NCI-H526 (cell line): ENCODE measurements at places on chromosomes 2 and 18.

DNA sequence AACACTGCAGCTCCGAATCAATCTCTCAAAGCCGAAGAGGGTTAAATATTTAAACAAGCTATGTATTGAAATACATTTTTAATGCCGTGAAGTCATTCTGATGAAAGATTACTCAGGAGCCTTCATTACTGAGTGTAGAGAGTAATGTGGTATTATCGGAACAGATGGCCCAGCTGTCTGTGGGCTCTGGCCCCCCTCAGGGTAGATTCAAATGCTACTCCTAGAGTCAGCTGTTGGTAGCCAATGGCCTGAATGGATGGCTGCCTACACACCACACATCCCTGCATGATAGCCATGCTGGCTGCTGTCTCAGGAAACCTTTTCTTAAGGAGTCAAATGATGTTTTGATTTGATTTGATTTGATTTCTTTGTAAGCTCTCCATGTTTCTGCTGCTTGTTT, 732.3 kb upstream of the CELF4 start:
- no peak for DNase-seq

DNA sequence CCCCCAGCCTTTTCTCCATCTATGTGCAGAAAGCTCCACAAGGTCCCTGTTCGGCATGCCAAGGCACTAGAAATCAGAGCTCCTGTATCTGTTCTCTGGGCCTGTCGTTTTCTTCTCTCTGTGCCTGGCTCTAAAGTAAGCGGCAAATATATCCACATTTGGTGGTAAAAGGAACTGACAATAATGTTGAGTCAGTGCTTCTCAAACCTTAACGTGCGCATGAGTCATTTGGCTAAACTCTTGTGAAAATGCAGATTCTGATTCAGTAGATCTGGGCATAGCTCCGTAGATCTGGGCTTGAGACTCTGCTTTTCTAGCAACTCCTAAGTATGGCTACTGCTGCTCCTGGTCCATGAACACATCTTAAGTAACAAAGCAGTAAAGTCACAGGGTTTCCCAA, 16.5 kb upstream of the ACSL3 start:
- DNase-seq = no peak

- DNase-seq = no peak
These were observed 469.9 kb upstream of the SMIM21 start for GRCh38 chr18:75897386-75897785.

DNA sequence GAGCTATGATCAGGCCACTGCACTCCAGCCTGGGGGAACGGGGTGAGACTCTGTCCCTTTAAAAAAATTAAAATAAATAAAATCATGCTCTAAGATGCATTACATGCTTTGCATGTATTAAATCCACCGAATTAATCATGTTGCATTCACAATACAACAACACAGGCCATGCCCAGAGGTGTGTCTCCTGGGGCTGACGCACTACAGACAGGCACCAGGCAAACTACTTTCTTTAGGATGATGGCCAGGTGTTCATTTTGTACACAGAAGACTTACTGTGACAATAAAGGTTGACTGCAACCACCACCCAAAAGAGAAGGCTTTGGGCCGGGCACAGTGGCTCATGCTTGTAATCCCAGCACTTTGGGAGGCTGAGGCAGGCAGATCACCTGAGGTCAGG, 226.8 kb upstream of the PXDN start:
- DNase-seq = peak; percentile 63

DNA sequence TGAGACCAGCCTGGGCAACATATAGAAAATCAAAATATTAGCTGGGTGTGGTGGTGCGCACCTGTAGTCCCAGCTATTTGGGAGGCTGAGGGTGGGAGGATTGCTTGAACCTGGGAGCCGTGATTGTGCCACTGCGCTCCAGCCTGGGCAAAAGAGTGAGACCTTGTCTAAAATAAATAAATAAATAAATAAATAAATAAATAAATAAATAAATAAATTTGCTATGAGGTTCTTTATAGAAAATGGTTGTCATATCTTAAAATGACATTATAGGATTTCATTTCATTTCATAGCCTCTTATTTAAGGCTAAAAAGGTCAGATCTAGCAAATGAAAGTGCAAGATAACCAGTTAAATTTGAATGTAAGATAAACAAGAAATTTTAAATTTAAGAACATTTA, 193.0 kb downstream of the NAPG start:
- DNase-seq = no peak

DNA sequence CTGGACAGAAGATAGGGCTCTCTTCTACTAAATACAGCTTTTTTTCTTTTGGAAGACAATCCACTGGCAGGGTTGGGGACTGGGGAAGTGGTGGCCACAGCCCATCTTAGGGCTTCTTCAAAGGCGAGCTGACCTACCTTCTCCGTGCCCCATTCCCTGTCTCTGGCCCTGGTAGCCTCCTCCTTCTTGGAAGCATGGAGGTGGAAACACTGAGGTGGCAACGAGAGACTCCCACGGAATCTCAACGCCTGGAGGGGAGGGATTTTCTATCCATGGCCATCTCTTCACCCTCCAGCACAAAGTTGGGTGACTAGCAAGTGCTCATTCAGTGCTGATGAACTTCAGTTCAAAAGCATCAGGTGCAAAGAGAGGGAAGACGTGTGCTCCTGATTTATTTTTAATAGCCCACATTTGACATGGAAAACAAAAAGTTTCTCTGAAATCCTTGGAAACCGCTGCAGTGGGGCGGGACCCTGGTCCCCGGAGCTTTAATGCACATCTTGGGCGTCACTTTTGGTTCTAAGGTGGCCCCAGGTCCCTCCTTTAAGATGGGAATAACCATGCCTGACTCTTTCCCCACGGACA, 633 bp upstream of the ARMC9 start:
- no peak for DNase-seq

- no peak for DNase-seq
These were observed 2.4 kb downstream of the OSBPL1A start for GRCh38 chr18:24395049-24395795.

- DNase-seq = no peak
These were observed 26.8 kb upstream of the TACR1 start for GRCh38 chr2:75226099-75226498.

- DNase-seq = no peak
These were observed 4.1 kb downstream of the LDAH start for GRCh38 chr2:20818820-20819219.

DNA sequence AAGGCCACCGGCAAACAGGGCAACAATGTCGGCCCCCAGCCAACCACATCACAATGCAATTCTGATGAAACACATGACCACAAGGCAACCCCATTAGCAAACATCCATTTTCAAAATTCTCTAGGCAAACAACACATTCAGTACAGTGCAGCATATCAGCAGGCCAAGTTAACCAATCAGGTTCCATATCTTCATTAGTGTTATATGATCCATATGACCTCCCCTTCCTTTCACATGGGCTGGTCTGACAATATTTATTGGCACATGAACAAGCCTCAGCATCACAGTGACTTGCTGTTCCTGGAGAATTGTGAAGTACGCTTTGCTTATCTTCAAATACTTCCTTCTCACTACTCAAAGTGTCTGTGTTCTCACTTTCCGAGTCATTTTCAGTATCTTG, 19.8 kb downstream of the RNF103 start:
- DNase-seq = no peak

DNA sequence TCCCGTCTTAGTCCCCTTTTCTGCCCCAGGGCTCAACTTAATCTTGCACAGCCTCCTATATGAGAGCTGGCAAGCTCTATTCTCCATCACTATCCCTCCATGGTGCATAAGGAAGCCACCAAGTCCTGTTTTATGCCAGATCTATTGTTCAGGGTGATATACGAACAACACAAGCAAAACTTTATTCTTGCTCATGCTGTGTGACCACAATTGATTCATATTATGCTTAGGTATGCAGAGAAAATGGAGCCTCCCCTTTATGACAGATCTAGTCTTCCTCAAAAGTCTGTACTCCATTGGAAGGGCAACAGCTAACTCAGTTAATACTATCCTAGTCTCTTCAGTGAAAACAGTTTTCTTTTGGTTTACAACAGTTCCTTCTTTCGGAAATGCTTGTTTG, 94.0 kb upstream of the STON1 start:
- DNase-seq = no peak

GRCh38 chr2:132417430-132418035, 928 bp downstream of the GPR39 start:
- DNase-seq = no peak

DNA sequence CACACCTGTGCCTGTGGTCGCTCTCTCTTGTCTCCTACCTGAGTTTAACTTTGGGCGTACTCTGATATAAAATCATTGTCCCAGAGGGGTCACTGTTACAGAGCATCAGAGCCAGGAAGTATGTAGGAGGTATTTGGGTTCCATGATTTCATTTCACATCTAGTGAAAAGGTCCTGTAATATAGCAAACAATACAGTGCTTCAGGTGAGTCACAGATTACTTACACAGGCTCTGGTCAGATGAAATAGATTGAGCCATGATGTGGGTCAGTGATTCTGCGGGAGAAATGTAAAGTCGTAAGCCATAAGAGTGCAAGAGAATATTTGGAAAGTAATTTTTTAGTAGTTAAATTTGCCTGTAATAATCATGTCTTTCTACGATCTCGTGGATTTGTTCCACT, 70.2 kb downstream of the SOCS6 start:
- no peak for DNase-seq

DNA sequence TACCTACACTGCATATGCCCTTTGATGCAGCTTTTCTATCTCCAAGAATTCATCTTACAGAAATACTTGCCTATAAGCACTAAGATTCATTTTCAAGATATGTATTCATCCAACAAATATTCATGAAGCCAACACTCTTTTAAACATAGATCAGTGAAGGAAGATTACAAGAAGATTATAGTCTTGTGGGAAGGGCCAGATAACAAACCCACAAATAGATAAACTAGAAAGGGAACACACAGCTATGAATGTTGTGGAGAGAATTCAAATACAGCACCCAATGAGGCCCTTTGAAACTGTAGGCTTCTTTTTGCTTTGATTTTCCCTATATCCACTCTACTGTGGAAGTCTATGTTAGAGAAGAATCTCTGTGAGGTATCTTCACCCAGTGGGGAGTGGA, 186.7 kb upstream of the RBMS1 start:
- DNase-seq = no peak

DNA sequence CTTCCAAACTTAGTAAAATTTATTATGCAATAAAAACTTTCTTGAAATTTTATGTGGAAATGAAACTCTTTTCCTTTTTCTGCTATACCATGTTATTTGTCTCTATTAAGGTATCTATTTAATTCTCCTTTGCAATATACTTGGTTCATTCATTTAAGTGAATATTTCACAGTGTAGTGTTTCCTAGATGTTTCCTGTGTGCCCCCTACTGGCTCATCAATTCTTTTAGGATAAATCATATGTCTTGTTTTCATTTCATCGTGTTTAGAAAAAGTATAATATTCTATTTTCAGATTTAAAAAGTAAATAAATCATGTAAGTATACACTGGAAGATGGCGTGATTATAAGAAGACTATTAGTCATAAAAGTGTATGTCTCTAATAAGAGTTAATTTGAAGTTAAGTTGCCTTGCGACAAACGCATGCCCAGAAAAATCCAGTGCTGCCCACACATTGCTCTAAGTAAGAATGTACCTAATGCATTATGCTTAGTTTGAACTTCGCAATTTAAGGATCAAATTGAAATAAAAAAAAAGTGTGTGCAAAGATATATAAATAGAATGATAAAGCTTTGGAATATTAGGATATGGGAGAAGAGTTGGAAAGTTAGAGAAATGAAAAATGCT, 525.4 kb downstream of the KCNJ3 start:
- DNase-seq = peak; percentile 46

DNA sequence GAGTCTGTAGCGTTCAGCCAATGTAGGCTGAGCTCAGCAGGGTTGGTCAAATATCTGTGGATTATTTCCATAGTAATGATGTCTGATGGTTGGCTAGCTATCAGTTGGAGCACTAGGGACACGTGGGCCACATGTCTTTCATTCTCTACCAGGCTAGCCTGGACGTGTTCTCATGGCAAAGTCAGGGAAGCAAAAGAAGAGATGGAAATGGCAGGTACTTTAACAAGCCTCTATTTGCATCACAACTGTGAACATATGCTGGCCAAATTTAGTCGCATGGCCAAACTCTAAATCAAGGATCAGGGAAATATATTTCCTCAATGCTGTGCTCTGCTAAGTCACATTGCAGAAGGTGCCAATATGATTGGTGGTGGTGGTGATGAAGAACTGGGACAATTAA, 371.6 kb upstream of the CHST9 start:
- peak; percentile 18 for DNase-seq

DNA sequence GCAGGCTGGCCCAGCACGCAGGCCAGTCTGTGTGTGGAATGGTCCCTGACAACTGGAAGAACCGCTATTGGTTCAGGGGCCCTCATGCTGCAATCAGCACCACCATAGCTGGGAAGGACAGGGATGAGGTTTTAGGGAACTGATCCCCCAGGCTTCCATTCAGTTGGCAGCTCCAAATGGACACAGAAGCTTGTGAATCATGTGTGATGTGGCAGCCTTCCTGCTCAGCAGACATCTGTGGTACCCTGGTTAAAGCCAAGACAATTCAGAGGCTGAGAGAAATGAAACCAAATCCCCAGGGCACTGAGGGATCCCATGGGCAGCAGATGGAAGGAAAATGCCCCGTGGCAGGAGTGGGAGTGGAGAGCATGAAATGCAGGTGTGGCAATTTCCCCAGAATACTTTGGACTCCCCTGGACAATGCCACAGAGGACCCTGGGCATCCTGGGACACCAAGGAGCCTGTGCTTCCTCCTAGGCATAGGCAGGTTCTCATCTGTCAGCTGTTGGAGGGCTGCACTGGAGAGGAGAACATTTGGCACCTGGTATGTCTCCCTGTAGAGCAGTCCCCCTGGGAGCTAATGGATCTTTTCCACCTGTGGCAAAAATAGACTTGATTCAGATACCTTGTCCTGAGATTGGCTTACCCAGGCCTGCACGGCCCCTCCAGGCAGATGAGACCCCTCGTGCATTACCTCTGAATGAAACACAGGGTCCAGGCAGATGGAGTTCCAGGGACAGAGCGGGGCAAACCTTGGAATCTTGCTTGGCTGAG, 162.2 kb upstream of the BCL2L11 start:
- no peak for DNase-seq

GRCh38 chr2:192947352-192947751, 752.6 kb upstream of the TMEFF2 start:
- DNase-seq = no peak

- DNase-seq = no peak
These were observed 417.2 kb upstream of the MEIS1 start for GRCh38 chr2:66017763-66018162.

DNA sequence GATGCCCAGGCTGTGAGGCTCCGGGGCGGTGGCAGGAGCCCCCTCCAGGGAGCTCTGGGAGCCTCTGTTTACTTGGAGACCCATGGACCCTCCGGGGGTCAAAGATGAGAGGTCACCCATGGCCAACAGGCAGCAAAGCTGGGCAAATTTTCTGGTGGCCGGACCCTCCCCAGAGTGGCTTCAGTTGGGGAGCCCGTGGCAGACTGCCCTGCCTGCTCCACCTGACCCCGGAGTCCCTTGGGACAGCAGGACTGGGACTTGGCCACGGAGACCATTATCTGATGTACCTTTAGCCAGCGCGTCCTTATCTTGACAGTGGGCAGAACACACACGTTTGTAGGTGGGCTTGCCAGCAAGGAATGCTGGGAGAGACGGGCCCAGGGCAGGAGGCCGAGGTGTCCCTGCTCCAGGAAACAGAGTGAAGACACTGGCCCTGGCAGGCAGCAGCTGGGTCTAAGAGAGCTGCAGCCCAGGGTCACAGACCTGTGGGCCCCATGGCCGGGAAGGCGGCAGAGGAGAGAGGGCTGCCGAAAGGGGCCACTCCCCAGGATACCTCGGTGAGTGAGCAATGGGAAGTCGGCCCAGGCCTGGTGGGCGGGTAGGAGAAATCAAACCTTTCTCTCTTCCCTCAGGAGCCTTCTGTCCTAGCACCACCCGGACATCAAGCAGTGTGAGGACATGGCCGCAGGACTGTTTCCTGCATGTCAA, at the start of the genes ABCG5 and ABCG8:
Gene ABCG5 (minus strand): TSS at position 280 of the 708 bp plus-strand sequence. CDS start 160 bp downstream, at position 120.
Gene ABCG8 (plus strand): TSS at position 412 of the 708 bp plus-strand sequence. CDS start 83 bp downstream, at position 495.
- no peak for DNase-seq
